ENCODE measurements at places on chromosomes 6 and 20.
A peak's percentile ranks its signal among the peaks of the same experiment; 100 is the strongest.

GRCh38 chr6:19834858-19835257 is 2.3 kb upstream of the ID4 start:
- DNase-seq, result no peak

GRCh38 chr6:104566411-104566810 is 293.3 kb downstream of the HACE1 start:
- no peak for DNase-seq

- DNase-seq, result peak; percentile 50
Observed at GRCh38 chr6:6758915-6759654, 170.6 kb downstream of the LY86 start.

DNA sequence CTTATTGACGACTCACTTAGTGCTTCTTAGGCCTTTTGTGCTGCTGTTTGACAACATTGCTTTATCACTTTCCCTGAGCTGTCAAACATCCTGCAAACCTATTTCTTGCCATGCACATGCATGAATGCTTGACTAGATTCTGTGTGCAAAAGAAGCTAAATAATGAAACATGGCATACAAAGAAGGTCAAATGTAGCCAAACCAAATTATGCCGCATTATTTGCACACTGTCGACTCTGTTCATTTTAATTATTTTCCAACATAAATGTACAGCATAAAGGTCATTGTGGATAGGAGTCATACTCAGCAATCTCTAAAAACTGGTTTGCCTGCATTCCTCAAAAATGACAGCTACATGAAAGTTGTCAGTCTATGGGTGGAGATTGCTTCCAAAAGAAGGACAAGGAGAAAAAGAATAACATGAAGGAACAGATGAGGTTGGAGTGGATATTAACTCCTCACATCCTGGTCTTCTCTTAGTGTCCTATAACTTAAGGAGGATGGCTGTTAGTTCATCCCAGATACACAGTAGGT is 123.1 kb upstream of the STXBP5 start:
- no peak for DNase-seq

DNA sequence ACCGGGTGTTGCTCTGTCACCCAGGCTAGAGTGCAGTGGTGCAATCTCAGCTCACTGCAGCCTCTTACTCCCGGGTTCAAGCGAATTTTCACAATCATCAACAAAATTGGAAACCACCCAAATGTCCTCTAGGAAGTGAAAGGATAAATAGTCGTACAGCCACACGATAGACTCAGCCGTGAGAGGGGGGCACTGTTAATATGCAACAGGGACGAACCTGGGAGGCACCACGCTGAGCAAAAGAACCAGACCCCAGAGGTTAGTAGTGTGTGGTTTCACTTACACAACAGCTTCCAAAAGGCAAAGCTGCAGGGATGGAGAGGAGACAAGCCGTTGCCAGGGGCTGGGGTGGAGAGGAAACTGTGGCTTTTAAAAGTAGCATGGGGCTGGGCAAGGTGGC is 30.1 kb upstream of the NTSR1 start:
- no peak for DNase-seq

DNA sequence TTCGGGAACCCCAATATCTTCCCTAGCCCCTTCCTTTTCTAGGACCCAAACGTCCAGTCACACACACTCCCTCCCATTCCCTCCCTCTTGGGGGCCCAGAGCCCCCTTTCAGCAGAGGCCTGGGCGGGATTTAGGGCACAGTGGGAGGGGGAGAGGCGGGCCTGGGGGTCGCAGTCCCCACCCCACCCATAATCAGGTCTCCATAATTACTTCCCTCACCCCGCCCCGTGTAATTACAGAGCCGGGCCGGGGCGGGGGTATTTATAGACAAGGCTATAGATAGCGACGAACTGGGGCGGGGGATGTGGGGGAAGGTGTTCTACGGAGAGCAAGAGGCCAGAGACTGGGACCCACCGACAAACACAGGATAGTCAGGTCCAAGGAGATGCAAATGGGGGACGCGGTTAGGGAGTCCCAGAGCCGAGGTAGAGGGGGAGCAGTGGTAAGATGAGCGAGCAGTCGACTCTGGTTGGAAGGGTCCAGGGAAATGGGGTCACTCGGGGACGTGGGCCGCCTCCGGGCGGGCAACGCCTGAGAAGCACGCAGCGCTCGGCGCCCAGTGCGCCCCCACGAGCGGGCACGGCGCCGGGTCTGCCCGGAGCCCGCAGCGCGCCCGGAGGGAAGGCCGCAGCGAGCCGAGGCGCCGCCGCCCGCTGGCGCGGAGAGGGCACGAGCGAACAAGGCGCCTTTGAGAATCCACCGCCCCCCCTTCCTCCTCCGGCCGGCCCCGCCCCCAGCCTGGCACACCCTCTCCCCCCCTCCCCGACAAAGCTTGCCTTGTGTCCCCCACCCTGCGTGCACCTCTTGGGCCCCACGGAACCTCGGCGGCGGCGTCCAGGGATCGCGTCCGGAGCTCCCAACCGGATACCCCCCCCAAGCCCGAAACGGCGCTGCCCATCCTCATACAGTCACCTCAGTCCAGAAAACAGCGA is 670 bp upstream of the COL11A2 start:
- no peak for DNase-seq

DNA sequence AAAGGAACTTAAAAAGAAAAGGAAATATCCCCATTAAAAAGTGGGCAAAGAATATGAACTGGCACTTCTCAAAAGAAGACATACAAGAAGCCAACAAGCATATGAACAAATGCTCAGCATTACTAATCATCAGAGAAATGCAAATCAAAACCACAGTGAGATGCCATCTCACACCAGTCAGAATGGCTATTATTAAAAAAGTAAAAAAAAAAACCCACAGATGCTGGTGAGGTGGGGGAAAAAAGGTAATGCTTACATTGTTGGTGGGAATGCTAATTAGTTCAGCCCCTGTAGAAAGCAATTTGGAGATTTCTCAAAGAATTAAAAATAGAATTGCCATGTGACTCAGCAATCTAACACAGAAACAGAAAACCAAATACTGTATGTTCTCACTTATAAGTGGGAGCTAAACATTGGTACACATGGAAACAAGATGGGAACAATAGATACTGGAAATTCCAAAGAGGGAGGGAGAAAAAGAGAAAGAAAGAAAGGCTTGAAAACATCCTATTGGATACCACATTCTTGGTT is 437.1 kb downstream of the GRIK2 start:
- DNase-seq, result no peak

DNA sequence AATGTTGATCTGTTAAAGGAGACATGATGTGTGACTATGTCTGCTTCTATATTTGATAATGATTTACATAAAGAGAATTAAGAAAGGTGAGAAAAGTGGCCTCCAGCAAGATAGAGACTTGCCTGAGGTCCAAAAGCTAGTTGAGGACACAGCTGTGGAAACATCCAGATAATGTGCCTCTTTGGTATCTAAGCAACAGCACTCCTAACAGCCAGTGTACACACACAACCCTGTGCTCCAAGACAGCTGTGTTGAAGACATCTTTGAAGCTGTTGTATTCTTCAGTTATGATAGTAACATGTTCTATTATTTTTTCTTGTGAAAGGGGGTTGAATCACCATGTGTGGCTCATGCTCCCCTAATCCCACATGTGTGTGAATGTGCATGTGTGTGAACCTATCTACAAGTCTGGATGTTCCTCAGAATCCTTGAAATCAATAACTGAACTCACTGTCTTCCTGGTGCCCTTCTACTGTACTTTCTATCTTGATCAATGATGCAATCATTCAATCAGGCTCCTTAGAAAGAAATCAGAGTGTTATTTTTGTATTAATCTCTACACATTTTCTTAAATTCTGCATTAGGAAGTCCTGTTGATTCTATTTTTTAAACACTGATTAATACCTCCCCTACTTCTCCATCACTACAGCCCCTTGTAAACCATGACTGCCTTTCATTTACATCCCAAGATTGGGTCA is 116.7 kb upstream of the SSTR4 start:
- DNase-seq, result no peak

DNA sequence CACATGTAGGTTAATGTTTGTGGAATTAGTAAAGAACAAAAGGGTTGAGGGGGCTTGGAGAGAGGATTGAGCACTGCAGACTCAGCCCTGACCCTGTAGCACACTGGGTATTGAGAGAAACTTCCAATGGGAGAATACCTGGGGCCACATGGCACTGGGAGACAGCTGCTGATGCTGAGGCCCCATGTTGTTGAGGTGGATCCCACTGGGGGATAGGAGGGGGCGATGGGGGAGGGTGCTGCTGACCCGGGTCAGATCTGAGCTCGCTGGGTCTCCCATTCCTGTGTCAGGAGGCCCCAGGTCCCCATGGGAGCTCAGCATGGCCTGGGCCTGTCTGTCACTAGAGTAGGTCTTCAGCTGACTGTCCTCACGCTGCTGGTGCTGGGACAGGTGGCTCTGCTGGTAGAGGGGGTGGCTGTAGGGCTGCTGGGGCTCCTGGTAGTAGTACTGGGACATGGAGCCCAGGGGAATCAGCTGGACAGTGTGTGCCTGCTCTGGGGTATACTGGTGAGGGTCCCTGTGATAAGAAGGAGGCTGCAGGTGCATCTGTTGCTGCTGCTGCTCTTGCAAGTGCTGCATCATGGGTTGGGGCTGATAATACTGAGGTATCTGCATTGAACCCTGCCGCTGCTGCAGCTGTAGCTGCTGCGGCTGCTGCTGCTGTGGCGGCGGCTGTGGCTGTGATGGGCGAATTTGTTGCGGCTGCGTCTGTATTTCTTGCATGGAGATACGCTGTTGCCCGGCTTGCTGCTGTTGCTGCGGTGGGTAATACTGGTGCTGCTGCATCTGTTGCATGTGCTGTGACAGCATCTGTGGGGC is 50.6 kb upstream of the MRPS10 start:
- no peak for DNase-seq

- DNase-seq, result no peak
Observed at GRCh38 chr6:119132261-119132981, 54.0 kb upstream of the FAM184A start.

DNA sequence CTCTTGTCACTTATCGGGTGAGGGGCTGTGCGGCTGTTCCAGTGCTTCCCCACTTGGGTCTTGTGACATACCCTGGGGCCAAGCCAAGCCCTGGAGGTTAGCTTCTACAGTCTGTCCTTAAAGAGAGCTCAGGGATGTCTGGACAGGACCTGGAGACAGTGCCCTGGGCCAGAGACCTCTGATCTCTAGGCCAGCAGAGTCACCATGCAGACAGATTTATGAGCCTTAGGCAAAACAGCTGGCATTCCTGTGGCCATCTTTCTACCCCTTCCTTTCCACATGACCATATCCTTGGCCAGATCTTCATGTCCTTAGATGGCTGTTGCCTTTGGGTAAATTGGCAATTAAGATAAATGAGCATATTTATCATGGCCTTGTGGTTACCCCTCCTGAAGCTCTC is 678.6 kb downstream of the MAFB start:
- DNase-seq, result no peak

DNA sequence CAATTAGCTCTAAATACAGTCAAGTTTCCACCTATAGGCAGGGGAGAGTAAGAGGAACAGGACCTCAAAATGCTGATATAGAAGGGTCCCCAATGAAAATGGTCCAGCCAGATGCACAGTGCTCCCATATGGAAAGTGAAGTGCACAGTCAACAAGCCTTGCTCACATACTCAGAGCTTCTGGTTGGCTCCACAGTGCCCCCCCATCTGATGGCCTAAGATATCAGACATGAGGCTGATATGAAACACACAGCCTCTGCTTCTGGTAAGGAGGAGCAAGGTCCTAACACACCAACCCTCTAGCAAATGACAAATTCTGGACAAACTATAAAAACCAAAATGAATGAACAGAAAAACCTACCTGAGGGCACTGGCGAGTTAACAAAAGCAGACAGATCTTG is 111.4 kb upstream of the EMILIN3 start:
- DNase-seq, result no peak

DNA sequence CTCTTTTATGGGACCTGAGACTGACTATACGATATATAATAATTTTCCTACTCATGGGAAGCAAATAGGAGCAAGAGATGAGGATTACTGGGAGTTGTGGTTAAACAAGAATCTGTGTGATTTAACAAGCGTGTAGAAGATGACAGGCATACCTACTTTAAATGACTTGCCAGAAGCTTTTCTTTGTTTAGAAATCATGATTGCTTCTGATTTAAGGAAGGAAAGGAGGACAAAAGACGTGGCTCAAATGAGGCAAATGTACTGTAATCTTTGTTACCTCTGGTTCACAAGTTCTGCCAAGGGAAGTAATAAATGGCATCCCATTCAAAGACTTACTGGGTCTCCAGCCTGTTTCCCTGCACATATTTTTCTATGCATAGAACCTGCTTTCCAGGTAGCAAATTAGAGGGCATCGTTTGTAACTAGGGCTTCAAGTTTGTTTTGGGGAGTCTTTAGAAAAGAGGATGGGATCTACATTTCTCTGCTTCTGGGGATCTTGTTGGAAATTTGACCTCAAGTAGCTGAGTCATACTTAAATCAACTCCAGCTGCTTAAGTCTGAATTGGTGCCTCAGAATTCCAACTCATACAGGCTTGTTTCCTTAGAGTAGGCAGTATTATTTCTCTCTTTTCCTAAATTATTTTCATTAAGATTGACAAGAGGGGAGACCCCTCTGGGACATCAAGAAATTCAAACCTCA is 2.9 kb upstream of the TRMT11 start:
- DNase-seq, result no peak

- peak; percentile 34 for DNase-seq
Observed at GRCh38 chr6:122476131-122476530, 4.5 kb upstream of the SERINC1 start.

- no peak for DNase-seq
Observed at GRCh38 chr6:39243809-39244208, 14.5 kb upstream of the KCNK5 start.

- peak; percentile 44 for DNase-seq
Observed at GRCh38 chr20:37651932-37652331, 41.9 kb upstream of the CTNNBL1 start.

DNA sequence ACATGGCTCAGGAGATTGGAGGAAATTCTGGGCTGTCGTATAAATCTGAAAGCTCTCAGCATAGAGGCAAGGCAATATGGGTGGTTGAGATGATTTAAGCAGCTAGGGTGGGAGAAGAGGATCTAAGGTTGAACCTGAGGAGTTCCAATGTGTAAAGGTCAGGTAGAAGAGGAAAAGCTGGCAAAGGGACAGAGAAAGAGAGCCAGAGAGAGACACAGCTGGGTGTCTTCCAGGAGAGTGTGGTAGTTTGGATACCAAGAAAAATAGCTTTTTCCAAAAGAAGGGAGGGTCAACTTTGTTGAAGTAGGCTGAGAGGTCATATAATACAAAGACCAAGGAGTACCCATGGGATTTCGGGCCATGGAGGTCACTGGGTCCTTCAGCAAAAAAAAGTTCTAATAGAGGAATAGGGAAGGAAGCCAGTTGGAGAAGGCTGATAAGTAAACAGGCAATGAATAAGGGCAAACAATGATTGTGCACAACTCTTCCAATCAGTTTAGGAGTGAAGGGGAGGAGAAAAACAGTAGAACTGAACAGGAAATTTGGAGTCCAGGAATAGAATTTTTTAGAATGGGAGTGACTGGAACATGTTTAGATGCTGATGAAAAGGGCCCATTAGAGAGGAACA is 135.1 kb downstream of the QRSL1 start:
- DNase-seq, result no peak

DNA sequence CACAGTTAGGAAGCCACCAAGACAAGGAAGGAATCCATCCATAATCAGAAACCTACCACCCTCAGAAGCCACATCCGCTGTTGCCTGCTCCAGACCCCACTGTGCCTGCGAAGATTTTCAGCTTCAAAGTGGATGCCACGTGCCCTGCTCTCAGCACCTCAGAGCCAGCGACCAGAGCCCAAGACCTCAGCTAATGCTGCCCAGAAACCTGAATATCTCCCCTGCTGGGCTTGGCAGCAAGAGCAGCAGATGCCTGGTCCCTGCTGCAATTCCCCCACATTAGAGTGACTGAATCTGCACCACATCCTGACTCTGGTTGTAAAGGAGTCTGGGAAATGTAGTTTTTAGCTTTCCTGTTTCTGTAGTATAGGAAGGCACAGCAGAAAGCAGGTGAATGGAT is 10.7 kb upstream of the ULBP3 start:
- peak; percentile 24 for DNase-seq

- no peak for DNase-seq
Observed at GRCh38 chr6:133977983-133978895, 25.2 kb downstream of the TBPL1 start.

All from OCI-LY7 (cell line).